ENCODE measurements at places on chromosomes 13 and 19.

- H3K27ac ChIP-seq, result peak overlapping the region; percentile 14
- H3K4me3 ChIP-seq, result no peak overlapping the region
- H3K36me3 ChIP-seq, result peaks cover 10% of the 10 kb centered on the region
- DNase-seq, result no peak
Observed at GRCh38 chr19:17098326-17098725, 22.7 kb downstream of the MYO9B start.

GRCh38 chr19:34667349-34668076, 9.4 kb downstream of the SCGB2B2 start:
- H3K27ac ChIP-seq, result no peak overlapping the region
- H3K4me1 ChIP-seq, result no peaks in the 10 kb centered on the region
- no peaks in the 10 kb centered on the region for H3K36me3 ChIP-seq
- no peak overlapping the region for H3K4me3 ChIP-seq
- peak; percentile 6 for DNase-seq

DNA sequence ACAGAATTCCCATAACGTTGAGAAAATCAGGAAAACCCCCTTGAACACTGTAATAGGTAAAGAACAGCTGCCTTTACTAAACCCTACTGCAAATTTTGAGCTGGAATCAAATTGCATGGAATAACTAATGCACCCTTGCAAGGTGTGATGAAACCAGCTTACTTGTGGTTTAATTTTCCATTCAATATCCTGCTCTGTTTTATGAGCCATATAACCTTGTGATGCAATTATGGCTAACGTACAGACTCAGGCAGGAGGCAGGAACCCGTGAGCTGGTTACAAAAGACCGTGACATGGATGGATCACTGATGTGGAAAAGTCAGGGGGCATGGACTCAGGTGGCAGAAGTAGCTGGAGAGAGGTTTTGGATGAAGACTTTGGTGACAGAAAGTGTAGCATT, 438.6 kb downstream of the COG6 start:
- H3K4me3 ChIP-seq, result no peak overlapping the region
- no peaks in the 10 kb centered on the region for H3K4me1 ChIP-seq

- no peaks in the 10 kb centered on the region for H3K27me3 ChIP-seq
- H3K27ac ChIP-seq, result no peak within 1 kb of the TSS
- no peak within 1 kb of the TSS for H3K4me3 ChIP-seq
Observed at GRCh38 chr19:9498183-9498902, at the start of gene ZNF560. Gene ZNF560, minus strand, starts transcription at chr19:9498616. Its CDS starts 23,303 bp downstream, at chr19:9475313.

- H3K27ac ChIP-seq, result no peak overlapping the region
- H3K4me1 ChIP-seq, result peaks cover 12% of the 10 kb centered on the region
- no peaks in the 10 kb centered on the region for H3K36me3 ChIP-seq
- H3K4me3 ChIP-seq, result no peak overlapping the region
Observed at GRCh38 chr13:58463841-58464240, 832.3 kb downstream of the PCDH17 start.

DNA sequence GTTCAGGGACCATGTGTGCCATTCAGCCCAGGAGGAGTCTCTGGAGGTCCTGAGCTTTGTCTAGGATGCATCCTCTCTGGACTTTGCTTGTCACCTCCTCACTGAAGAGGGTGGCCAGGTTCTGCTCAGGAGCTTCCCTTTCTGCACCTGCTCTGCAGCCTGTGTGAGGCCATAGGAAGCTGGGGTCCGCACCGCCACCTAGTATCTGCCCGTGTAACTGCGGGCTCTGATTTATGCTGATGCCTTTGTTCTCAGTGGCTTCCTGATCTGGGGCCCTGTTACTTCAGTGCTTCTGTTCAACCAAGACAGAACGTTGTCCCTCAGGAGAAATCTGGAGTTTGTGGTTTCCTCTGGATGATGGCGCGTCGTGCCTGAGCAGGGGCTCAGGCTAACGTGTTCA, 15.5 kb downstream of the ZNF610 start:
- DNase-seq, result peak; percentile 35
- peaks cover 53% of the 10 kb centered on the region for H3K36me3 ChIP-seq
- no peaks in the 10 kb centered on the region for H3K27me3 ChIP-seq
- H3K4me3 ChIP-seq, result no peak overlapping the region
- H3K4me1 ChIP-seq, result no peaks in the 10 kb centered on the region

- peaks cover 6% of the 10 kb centered on the region for H3K27me3 ChIP-seq
- H3K4me3 ChIP-seq, result no peak overlapping the region
- no peak overlapping the region for H3K27ac ChIP-seq
- H3K36me3 ChIP-seq, result peaks cover 3% of the 10 kb centered on the region
- DNase-seq, result no peak
- peaks cover 14% of the 10 kb centered on the region for H3K4me1 ChIP-seq
Observed at GRCh38 chr13:98580420-98580819, 3.5 kb upstream of the STK24 start.

- H3K27ac ChIP-seq, result no peak overlapping the region
- H3K4me1 ChIP-seq, result peaks cover 6% of the 10 kb centered on the region
- H3K36me3 ChIP-seq, result no peaks in the 10 kb centered on the region
- H3K27me3 ChIP-seq, result peaks cover 2% of the 10 kb centered on the region
- no peak overlapping the region for H3K4me3 ChIP-seq
- no peak for DNase-seq
Observed at GRCh38 chr13:45101327-45102018, 18.8 kb upstream of the GTF2F2 start.

- H3K36me3 ChIP-seq, result peaks cover 4% of the 10 kb centered on the region
- H3K4me3 ChIP-seq, result no peak overlapping the region
- no peaks in the 10 kb centered on the region for H3K4me1 ChIP-seq
- H3K27ac ChIP-seq, result no peak overlapping the region
Observed at GRCh38 chr13:34469196-34469986, 472.7 kb upstream of the NBEA start.

DNA sequence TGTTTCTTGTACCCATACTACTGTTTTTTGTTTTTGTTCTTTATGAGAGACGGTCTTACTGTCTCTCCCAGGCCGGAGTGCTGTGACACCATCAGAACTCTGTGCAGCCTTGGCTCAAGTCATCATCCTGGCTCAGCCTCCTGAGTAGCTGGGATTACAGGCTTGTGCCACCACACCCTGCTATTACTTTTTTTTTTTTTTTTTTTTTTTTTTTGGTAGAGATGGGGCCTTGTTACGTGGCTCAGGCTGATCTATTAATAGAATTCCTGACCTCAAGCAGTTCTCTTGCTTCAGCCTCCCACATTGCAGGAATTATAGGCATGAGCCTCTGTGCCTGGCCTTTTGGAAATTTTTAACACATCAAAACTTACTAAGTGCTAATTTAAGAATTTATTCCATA, 2.9 kb upstream of the ZNF304 start:
- no peaks in the 10 kb centered on the region for H3K27me3 ChIP-seq
- DNase-seq, result no peak
- no peak overlapping the region for H3K4me3 ChIP-seq
- peaks cover 11% of the 10 kb centered on the region for H3K4me1 ChIP-seq
- H3K27ac ChIP-seq, result no peak overlapping the region

DNA sequence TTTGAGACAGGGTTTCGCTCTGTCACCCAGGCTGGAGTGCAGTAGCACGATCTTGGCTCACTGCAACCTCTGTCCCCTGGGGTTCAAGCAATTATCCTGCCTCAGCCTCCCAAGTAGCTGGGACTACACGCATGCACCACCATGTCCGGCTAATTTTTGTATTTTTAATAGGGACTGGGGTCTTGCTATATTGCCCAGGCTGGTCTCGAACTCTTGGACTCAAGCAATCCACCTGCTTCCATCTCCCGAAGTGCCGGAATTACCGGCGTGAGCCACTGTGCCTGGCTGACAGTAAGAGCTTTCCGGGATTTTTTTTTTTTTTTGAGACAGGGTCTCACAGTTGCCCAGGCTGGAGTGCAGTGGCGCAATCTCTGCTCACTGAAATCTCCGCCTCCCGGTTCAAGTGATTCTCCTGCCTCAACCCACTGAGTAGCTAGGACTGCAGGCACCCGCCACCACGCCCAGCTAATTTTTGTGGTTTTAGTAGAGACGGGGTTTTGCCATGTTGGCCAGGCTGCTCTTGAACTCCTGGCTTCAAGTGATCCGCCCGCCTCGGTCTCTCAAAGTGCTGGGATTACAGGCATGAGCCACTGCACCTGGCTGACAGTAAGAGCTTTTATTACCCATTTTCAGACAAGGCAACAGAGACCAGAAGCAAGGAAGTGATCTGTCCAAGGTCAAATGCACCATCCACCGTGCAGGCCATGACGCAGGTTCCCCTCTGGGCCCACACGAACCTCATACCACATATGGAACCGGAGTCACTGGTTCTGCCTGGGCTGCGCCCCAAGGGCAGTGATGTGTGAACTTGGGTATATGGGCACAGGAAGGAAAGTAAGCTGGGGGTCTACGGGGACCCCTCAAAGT, 21.0 kb downstream of the RFX1 start:
- peaks cover 6% of the 10 kb centered on the region for H3K27me3 ChIP-seq
- DNase-seq, result no peak
- H3K36me3 ChIP-seq, result no peaks in the 10 kb centered on the region
- no peak overlapping the region for H3K4me3 ChIP-seq

- H3K36me3 ChIP-seq, result peaks cover 9% of the 10 kb centered on the region
- peaks cover 16% of the 10 kb centered on the region for H3K4me1 ChIP-seq
- DNase-seq, result no peak
Observed at GRCh38 chr13:59103004-59103768, 1060.5 kb downstream of the DIAPH3 start.

- no peak overlapping the region for H3K27ac ChIP-seq
- DNase-seq, result no peak
- peaks cover under 1% of the 10 kb centered on the region for H3K4me1 ChIP-seq
Observed at GRCh38 chr13:75769141-75769905, 133.2 kb downstream of the LMO7 start.

DNA sequence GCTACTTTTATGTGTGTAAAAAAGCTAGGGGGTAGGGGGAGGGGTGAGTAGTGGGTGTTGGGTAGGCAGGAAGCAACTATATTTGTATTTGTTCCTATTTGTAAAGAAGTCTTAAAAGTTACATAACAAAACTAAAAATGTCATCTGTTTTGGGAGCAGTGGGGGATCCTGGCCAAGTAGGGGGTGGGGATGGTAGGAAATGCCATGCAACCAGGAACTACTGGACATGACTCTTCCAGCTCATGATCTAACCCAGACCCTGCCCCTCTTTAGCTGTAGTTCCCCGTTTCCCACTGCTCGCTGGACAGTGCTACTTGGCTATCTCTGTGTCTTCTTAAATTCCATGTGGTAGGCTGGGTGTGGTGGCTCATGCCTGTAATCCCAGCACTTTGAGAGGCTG, 3.2 kb downstream of the GTF3A start:
- H3K4me1 ChIP-seq, result peaks cover 17% of the 10 kb centered on the region
- H3K4me3 ChIP-seq, result no peak overlapping the region
- no peaks in the 10 kb centered on the region for H3K36me3 ChIP-seq
- peaks cover 6% of the 10 kb centered on the region for H3K27me3 ChIP-seq
- H3K27ac ChIP-seq, result no peak overlapping the region

GRCh38 chr19:13078381-13078780, 24.3 kb downstream of the LYL1 start:
- DNase-seq, result no peak
- H3K27me3 ChIP-seq, result peaks cover 21% of the 10 kb centered on the region
- peak overlapping the region; percentile 20 for H3K4me3 ChIP-seq
- H3K27ac ChIP-seq, result no peak overlapping the region

DNA sequence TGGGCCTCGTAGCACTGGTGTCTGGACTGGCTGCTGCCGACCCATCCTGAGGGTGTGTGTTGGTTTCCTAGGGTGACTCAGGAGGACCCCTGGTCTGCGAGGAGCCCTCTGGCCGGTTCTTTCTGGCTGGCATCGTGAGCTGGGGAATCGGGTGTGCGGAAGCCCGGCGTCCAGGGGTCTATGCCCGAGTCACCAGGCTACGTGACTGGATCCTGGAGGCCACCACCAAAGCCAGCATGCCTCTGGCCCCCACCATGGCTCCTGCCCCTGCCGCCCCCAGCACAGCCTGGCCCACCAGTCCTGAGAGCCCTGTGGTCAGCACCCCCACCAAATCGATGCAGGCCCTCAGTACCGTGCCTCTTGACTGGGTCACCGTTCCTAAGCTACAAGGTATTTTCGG, 13.8 kb downstream of the TIMM13 start:
- H3K27ac ChIP-seq, result no peak overlapping the region
- no peaks in the 10 kb centered on the region for H3K4me1 ChIP-seq
- no peak overlapping the region for H3K4me3 ChIP-seq
- H3K27me3 ChIP-seq, result peaks cover 5% of the 10 kb centered on the region

DNA sequence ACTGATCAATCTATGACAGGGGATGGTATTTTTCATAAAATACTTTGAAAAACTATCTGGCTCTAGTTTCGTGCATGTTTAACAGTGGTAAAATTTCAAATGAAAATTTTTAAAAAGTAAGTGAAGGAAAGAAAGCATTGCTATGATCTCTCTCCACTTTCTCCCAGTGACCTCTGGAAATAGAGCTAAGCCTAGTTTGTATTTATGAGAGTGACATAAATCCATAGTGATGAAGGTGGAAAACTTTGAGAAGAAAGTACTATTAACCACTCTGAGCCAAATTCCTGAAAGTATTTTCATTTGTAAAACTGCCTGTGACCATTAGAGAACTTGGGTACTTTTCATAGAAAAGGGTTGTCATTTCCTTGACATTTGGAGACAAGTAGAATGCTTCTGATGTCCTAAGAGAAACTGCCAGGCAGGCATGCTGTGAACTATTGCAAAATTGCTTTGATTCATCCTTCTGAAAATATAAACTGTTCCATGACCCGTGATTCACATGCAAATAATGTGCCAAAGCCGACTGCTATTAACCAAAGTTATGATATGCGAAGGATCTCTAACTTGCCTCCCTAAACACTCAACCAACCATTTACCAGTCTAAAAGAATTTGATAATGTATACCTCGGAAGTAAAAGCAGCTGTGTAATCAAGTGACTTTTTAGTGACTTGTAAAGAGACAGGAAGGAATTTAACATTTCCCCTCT, 133.2 kb downstream of the VWA8 start:
- no peak overlapping the region for H3K27ac ChIP-seq
- peaks cover 3% of the 10 kb centered on the region for H3K4me1 ChIP-seq
- H3K36me3 ChIP-seq, result no peaks in the 10 kb centered on the region

GRCh38 chr13:73870036-73870741, 264.0 kb downstream of the KLF12 start:
- no peaks in the 10 kb centered on the region for H3K36me3 ChIP-seq
- no peak overlapping the region for H3K27ac ChIP-seq
- DNase-seq, result no peak
- H3K4me1 ChIP-seq, result peaks cover 11% of the 10 kb centered on the region

- no peaks in the 10 kb centered on the region for H3K36me3 ChIP-seq
- H3K27ac ChIP-seq, result no peak overlapping the region
- no peaks in the 10 kb centered on the region for H3K4me1 ChIP-seq
Observed at GRCh38 chr13:50715402-50716146, 127.9 kb downstream of the DLEU7 start.

GRCh38 chr13:33871207-33872004, 53.5 kb downstream of the RFC3 start:
- no peak overlapping the region for H3K27ac ChIP-seq
- H3K27me3 ChIP-seq, result no peaks in the 10 kb centered on the region
- H3K4me1 ChIP-seq, result peaks cover 7% of the 10 kb centered on the region
- no peaks in the 10 kb centered on the region for H3K36me3 ChIP-seq

GRCh38 chr13:44471686-44472085, 98.1 kb downstream of the SERP2 start:
- no peak overlapping the region for H3K4me3 ChIP-seq
- DNase-seq, result no peak
- H3K27ac ChIP-seq, result no peak overlapping the region
- H3K4me1 ChIP-seq, result peaks cover 6% of the 10 kb centered on the region
